ENCODE measurements at places on chromosomes 5 and 9.

DNA sequence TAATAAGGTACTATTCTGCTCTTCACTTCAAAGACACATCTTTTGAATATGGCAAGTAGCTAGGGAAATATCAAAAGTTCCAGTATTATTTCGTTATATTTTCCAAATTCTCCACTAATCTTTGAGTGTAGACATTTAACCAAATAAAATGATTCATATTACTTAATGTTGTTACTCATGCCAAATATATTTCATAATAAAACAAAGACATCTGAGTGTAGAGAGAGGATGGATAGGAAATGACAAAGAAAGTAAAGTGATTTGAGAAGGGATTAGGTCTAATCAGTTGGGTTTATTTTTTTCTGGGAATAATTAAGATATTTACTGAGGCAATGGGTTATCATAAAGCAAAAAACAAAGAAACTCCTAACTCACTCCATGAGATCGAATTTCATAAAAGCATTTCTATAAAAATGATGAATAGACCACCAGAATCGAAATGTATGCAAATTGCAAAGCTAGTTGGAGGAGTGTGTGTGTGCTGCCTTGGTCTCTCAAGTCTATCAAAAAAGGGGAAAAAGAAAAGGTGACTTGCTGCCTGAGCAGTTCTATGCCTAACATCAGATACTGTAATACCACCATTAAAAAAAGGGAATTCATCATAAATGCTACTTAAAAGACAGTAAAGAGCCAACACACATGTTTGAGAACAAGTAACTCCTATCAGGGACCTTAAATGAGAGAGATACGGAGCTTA, 255.5 kb downstream of the PDE4D start:
- no peak for DNase-seq

DNA sequence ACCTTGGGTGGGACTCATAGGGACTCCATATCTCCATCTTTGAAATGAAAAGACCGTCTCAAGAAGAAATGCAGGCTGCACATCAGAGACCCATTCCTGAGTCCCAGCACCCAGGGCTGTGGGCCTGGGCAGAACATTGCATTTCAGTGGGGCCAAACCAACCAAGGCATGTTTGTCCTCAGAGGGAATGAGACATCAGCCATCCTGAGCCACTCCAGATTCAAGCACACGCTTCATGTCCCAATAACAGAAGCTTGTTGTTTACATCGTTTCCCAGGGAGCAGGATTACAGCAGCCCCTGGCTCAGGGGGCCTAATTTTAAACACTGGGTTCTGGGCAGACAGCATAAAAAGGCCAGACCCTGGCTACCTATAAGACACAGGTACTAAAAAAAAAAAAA, 24.3 kb downstream of the DUSP1 start:
- no peak for DNase-seq

DNA sequence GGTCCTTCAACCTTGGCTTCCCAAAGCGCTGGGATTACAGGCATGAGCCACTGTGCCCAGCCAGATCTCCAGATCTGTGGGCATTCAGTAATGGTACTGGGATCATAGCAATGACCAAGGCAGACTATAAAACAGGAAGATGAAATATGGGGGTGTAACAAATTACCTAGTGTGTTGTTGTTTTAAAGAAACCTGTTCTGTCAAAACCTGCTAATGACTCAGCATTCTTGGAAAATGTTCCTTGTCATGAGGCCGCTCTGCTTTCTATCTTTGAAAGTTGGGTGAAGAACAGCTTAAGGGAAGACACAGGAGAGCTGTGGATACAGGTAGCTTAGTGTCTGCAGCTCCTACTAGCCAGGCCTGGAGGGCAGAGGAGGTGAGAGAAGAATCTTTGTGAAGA, 19.4 kb downstream of the TARS1 start:
- no peak for DNase-seq

DNA sequence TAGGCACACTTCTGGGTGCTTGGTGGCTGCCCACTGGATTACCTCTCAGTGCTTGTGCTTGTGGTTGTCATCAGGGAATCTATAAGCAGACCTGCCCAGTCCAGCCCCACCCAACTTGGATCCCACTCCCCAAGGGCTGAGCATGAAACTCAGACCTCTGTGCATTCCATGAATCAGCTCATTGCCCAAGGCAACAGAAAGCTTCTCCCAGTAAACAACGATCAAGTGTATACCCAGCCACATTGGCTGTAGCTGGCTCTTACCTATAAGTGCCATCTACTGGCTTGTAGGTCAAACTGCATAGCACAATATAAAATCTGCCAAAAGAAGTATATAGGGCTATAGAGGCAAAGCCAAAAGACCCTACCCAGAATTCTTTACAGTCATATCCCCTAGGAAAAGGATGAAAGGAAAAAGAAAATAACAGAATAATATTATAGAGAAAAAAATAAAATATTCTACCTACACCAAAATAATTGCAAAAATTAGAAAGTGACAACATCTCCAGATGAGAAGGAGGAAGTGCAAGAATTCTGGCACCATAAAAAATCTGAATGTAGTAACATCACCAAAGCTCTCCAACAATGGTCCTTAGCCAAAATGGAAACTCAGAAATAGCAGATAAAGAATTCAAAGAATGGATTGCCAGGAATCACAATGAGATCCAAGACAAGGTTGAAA, 321.0 kb upstream of the TRPC7 start:
- no peak for DNase-seq

- no peak for DNase-seq
Observed at GRCh38 chr5:65359981-65360380, 121.7 kb downstream of the ADAMTS6 start.

DNA sequence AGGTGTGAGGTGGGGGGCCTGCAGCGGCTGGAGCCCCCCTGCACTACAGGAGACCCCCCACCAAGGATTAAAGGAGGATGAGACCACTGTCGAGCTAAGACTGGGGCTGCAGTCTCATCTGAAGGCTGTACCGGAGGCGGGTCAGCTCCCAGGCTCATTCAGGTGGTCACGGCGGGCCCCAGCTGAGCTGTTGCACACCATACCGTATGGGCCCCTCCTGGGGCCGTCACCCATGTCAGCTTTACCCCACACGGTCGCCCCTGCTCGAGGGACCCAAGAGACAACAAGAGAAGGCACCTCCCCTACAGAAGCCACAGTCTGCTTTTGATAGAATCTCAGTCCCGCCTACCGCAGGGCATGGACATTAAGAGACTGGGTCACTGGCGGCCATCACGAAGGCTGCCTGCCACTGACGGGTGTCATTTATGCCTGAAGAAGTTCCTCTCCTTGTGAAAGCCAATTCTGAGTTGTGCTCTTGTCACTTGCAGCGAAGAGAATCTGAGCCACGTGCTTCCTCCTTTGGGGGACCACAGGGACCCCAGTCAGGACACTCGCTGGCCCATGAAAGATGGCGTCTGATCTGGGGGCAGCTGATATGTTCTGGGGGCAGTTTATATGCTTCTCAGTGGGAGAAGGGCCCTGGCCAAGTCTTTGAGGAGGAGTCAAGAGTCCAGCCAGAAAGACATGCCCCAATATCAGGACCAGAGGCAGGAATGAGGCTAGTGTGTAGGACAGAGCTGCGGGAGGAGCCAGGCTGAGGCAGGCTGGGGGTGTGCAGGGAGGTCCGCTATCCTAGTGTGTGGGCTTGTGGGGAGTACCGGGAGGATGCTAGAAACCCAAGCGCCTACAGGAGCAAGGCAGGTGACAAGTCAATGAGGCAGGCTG, 102.4 kb downstream of the ZNF354C start:
- no peak for DNase-seq

DNA sequence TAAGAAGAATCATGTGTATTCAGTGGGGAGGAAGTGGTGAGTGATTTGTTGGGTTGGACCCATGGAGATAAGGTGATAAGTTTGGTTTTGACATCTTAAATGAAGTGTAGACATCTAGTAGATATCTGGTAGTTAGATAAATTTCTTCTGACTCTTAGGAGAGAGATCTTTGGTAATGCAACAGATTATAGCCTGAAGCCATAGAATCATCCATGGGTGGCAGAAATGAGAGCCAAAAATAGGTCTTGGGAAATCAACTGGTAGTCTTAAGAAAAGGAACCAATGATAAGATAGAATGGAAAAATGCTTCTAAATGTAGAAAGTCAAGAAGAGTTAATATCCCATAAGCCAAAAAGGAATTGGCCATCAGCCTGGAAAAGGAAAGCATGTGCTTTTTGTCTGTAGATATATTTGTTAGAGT, 532.7 kb upstream of the GRAMD2B start:
- no peak for DNase-seq

GRCh38 chr5:160497878-160498277, 76.2 kb downstream of the PTTG1 start:
- DNase-seq, result no peak

- peak; percentile 54 for DNase-seq
Observed at GRCh38 chr9:124776954-124777648, at the start of gene OLFML2A. TSS of gene OLFML2A (plus strand) at chr9:124777133. CDS start at chr9:124777271, 138 bp downstream.

GRCh38 chr5:104498281-104498680, 935.7 kb upstream of the NUDT12 start:
- no peak for DNase-seq

- DNase-seq, result no peak
Observed at GRCh38 chr5:173624282-173624681, 7.8 kb upstream of the BOD1 start.

- DNase-seq, result peak; percentile 36
Observed at GRCh38 chr5:91225848-91226686, 157.1 kb downstream of the ARRDC3 start.

DNA sequence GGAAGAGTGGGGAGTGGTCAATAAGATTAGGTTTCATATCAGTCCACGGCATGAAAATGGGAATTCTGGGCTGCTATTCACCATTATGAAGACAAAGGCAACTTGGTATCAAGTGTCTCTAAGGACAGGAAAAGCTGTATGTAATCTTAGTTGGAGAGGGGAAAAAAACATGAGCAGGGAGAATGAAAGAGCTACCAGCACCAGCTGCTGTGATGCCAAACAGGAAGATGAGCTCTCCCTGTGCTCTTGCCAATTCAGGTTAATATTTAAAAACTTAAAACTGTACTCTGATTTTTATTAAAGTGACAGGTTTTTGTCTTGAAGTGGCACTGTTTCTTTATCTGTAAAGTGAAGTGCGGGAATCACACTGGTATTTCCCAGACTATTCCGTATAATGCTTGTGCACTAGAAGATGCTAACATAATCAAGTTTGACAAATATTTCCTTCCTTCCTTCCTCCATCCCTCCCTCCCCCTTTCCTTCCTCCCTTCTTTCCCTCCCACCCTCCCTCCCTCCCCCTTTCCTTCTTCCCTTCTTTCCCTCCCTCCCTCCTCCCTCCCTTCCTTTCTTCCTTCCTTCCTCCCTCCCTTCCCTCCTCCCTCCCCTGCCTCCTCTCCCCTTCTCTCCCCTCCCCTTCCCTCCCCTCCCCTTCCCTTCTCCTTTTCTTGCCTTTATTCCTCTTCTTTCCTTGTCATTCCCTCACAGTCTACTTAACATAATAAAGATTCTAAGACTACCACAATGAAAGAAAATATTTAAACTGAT, 1383.0 kb upstream of the C9orf72 start:
- no peak for DNase-seq

GRCh38 chr5:52497133-52497693, 290.5 kb upstream of the ITGA1 start:
- no peak for DNase-seq

DNA sequence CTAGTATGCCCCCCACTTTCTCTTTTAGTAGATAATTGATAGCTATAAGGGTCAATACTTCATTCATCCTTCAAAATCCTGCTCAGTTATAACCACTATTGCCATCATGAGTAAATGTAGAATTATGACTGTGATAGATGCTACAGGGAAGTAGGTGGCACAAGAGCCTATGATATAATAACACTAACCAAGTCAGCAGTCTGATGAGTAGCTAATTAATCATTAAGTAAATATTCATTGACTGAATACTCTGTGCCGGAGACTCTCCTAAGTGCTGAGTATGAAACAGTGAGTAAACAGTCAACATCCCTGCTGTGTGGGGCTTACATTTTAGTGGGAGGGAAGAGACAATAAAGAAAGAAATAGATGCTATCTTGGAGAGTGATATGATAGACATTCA, 430.3 kb upstream of the ZNF462 start:
- DNase-seq, result no peak

DNA sequence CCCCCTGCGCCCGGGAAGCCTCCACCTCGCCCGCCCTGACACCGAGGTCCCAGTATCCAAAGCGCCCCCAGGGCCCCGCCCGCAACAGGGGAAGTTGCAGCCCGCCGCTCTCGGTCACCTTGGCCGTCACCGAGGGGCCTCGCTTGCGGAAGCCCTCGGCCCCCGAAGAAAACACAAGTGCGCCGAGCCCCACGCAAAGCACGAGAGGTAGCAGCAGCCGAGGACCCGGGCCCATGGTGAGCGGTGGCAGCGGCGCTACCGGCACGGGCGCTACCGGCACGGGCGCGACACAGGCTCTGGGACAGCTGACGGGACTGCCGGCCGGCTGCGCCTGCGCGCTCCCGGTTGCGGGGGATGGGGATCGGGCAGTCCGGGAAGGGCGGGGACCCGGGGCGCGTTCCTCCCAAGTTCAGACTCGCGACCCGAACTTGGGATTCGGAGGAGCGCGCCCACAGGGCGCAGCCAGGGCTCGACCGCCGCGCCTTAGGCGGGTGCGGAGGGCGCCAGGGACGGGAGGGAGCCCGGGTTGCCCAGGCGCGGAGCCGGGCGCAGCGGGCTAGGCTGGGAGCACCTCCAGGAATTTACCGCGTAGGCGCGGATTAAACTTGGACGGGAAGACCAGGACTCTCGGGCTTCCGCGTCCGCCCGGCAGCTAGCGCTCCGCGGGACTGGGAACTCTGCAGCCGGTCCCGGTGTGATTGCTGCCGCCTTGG, at the start of gene PPIC:
Gene PPIC (minus strand): TSS at position 335 of the 713 bp plus-strand sequence. CDS start 100 bp downstream, at position 235.
- peak; percentile 30 for DNase-seq

GRCh38 chr5:123351820-123352219, 71.4 kb downstream of the CEP120 start:
- no peak for DNase-seq

DNA sequence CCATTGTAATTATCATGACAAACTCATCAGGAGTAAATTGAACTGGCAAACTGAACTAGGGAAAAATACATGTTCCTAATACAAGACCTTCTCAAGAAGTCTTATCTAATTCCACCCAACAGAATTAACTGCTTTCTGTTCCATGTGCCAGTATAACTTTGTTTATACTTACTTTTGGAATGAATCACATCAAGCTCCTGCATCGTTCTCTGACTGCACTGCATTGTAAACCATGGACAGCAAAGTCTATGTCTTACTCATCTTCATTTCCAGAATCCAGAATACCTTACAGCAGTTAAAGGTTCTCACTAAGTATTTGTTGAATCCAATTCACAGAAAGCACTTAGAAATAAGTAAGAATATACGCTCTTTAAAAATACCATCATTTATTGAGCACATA, 102.8 kb downstream of the PLK2 start:
- no peak for DNase-seq

Data from germinal center (tissue), 1 donor.